ENCODE measurements at places on chromosomes 7 and 10.

GRCh38 chr7:104650991-104651640, 322.7 kb downstream of the LHFPL3 start:
- DNase-seq: no peak

DNA sequence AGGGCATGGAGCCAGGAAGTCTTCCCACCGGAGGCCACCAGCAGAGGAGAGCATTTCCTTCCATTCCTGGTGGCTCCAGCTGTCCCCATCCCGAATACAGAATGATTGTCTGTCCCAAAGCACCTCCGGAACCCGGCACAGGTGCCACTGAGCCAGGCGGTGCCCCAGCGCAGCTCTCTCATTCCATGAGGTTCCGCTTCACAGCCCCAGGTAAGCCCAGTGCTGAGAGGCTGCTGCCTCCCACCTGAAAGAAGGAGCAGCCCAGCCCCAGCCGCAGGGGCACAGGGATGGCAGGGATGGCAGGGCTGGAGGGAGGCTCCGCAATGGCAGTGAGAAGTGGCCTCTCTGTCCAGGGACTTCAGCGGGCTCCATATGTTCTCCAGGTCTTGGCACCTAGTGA, 162.1 kb upstream of the TCERG1L start:
- DNase-seq: no peak

GRCh38 chr10:46215426-46215825, 71.4 kb upstream of the ANTXRL start:
- DNase-seq: no peak

DNA sequence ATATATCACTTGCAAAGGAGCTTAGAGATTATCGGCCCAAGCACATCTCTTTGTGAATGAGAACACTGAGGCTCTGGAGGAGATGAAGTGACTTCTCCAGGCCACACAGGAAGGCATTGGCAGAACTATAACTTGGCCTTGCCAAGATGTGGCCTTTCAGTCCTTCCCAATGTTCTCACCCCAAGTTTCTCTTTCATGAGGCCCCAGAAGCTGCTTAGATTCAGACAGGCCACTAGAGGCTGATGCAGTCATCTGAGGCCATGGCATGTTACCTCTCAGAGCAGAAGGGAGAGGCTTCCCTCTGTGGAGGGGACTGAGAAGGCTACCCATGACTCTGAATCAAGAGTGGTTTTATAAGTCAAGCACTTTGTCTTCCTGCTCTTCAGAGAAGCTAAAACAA, 1003.7 kb downstream of the LRMDA start:
- DNase-seq: no peak

DNA sequence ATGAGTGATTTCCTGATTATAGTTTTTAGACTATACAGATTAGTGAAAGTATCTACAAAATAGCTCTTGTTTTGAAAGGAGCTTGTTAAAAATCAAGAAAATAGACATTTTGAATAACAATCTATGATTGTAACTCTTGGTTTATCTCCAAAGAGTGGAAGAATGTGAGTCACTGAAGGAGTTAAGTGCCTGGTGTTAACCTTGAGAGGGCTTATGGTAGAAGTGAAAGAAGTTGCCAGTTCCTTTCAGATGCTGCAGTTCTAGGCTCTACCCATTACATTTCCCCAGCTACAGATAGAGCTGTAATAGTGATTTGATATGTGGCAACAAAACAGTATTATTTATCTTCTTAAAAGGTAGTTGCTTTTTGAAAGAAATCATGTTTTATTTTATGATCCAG, 12.7 kb downstream of the NRBF2 start:
- DNase-seq: no peak

GRCh38 chr7:128666200-128666599, 5.9 kb upstream of the GARIN1A start:
- DNase-seq: no peak

DNA sequence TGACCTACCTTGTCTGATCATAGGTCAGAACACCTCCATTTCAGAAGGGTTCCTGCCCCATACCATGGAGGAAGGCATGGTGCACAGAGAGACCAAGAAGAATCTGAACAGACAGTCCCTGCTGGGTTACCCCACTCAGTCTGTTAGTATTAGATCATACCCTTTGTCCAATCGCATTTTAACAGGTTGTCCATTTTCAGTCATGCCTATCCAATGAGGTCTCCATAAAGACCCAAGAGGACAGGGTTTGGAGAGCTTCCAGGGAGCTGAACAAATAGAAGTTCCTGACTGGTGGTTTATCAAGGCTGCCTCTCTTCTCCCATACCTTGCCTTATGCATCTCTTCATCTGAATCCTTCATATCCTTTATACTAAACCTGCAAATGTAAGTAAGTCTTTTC, 21.2 kb upstream of the SLC16A12 start:
- DNase-seq: no peak

- no peak for DNase-seq
These were observed 22.3 kb downstream of the SCART1 start for GRCh38 chr10:133475821-133476640.

GRCh38 chr10:63423494-63423893, 42.3 kb downstream of the JMJD1C start:
- DNase-seq: no peak

DNA sequence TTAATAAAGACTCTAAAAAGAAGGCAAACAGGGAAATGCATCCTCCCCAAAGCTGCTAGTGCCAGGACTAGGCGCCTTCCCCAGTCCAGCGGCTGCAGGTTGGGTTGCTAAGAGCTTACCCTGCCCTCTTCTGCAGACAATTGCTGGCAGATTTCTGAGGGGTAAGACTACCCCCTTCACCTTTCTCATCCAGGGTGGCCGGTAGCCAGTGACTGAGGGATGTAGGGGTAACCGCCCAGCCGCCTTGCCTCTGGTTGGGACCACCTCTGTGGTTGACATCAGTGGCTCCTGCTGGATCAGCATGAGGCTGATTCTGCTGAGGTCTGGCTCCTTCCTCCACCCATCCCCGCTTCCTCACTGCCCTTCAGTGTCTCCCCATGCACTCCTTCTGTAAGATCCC, 71.2 kb downstream of the ADCYAP1R1 start:
- no peak for DNase-seq

DNA sequence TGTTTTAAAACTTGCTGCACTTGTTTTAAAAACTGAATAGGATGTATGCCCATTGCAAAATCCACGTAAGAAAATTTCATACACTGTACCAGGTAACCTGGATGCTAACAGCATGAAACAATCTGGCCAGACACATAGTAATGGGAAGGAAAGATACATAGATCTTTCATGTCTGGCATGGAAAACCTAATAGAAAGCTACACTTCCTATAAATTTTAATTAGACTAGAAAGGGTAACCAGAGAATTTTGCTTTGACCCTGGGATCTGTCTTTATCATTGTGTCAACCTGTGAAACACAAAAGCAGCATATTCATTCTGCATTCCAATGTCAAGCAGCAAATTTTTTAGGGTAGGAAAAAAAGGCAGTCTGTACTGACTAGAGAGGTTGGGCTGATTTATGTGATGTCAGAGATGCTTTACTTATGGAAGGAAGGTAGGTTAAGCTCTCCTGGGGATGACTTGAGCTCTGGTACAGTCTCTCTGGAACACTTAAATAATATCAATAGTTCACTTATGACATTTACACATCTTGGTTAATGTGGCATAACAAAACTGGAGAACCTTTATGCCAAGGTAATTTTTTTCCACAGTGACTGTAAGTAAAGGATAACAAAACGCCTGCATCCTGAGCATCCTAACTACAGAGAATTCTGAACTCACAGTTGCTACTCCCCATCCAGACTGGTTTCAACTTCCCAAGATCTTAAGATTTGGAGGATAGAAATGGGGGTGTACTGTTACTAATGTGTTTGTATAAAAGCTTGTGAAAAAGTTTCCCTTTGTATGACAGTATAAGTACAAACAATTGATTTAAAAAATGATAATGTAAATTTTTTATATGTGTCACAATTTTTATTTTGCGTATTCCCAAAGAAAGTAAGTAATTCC, 44.7 kb downstream of the DOCK4 start:
- DNase-seq: no peak

DNA sequence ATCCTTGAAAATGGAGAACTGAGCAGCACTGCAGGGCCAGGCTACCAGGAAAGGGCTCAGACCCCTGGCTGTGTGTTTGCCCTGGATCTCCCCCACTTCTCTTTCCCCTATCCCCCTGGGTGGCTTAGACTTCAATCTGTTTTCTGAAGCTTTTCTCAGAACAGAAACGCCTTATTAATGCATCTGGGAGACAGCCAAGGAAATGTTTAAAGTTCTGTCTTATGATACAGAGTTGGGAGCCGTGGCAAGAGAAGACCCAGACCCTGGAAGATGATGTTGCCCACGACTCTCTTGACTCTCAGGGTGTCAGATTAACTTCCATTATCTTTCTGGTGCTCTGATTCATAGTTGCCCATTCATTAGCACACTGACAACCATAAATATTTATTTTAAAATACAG, 107.1 kb downstream of the EBLN1 start:
- no peak for DNase-seq

GRCh38 chr7:87231258-87231657, 11.7 kb upstream of the TMEM243 start:
- no peak for DNase-seq

GRCh38 chr10:69073026-69073425, 14.9 kb upstream of the SRGN start:
- no peak for DNase-seq

GRCh38 chr10:32055478-32056135, 618 bp downstream of the KIF5B start:
- DNase-seq: peak; percentile 66

- DNase-seq: no peak
These were observed 93.1 kb downstream of the JCAD start for GRCh38 chr10:29966269-29966668.

GRCh38 chr10:129136951-129137350, 330.1 kb upstream of the MGMT start:
- DNase-seq: no peak

- no peak for DNase-seq
These were observed 24.1 kb upstream of the SLK start for GRCh38 chr10:103942866-103943265.

DNA sequence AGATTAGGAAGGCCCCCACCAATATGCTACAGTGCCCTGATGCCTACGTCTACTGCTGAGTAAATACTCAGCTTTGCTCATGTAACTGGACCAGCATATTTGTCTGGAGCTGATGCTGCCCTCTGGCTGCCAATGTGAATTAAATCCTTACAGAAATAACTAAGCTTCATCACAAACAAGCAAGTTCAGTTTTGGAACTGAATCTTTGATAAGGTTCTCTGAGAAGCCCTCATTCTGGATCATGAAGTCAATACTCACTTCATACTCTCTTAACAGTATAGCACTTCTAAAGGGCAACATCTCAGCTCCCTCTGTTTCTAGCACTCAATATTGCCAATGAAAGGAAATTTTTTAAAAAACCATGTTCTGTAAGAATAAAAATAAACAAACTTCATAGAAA, 246.7 kb downstream of the ETV1 start:
- DNase-seq: peak; percentile 15

GRCh38 chr7:12401538-12402364, 1.9 kb downstream of the VWDE start:
- no peak for DNase-seq

DNA sequence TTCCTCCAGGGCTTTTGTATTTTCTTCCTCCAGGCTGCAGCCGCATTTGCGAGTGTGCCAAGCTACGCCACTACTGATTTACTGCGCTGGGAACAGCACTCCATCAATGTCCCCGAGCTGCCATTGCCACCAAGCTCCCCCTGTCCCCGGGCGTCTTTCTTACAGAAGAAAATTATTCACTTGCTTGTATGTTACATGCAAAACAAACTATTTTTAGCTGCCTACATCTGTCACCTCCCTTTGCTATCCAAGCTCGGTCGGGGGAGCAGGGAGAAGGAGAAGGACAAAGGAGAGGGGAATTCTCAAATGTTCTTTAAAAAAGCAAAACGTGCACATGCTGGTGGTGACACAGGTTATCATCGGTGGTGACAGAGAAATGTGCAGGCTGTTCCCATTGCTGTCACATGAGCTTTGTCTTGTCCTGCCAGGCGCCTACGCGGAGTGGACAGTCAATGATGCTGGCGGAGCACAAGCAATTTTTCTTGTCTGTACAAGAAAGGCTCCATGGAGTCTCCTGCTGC, 93.1 kb downstream of the ADARB2 start:
- DNase-seq: no peak

- no peak for DNase-seq
These were observed 45.2 kb downstream of the WIPF3 start for GRCh38 chr7:29851487-29851886.

GRCh38 chr10:62582101-62582705, 208.0 kb downstream of the ZNF365 start:
- DNase-seq: no peak

- no peak for DNase-seq
These were observed 286.9 kb downstream of the PTEN start for GRCh38 chr10:88150339-88150738.

DNA sequence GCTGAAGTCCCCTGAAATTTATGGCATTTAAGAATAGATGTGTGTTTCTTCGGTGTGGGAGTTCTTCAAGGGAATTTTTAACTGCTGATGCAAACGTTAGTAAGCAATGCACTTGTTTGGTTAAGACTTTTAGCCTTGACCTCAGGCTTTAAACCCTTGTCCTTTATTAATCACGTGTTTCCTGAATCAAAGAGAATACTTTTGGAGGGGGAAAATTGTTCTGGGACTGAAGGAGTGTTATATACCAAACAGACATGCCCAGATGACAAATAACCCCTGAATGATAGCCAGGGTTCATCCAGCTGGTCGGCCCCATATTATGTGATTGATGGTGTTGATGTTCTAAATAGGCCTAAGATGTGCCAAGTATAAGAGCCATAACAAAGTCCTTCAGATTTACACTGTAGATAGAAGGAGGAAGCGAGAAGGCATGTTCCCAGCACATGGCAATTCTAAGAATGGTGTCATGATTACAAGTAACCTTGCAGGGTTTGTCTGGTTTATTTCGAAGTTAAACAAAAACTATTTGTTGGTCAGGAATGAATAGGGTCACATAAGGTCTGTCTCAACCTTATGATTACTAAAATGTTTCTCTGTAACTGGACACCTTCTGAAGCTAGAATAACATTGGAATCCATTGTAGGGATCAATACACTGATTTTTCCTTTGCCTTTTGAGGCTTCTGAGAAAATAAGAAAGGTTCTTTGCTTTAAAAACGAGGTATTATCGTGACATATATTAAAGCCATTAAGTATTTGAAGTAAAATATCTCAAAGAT, 124.2 kb upstream of the SEM1 start:
- no peak for DNase-seq

- DNase-seq: peak; percentile 72
These were observed 1.7 kb upstream of the MYO1G start for GRCh38 chr7:44980393-44981034.

DNA sequence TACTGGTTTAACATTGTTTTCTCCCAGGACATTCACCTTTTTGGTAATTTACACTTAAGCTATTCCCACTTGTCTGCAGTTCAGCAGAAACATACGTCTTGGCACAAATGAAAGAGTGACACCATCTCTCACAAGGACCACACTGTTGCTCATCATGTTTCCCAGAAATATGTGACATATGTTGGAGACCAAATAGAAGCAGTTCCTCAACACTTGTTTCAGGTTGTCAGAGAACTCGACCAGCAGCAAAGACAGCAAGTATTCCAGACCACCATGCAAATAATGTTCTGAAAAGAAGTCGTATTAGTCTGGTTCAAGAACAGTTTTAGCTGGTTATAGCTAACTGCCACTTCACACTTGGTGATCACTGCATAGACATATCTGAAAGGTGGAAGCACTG, 81.3 kb upstream of the KLF6 start:
- DNase-seq: peak; percentile 68

- DNase-seq: peak; percentile 79
These were observed at the start of gene ZPBP for GRCh38 chr7:50092579-50093491. Gene ZPBP, minus strand, starts transcription at chr7:50093246. Its CDS starts 52 bp downstream, at chr7:50093194.

- no peak for DNase-seq
These were observed 105.3 kb downstream of the PPP1R3A start for GRCh38 chr7:113813471-113813870.

- no peak for DNase-seq
These were observed 104.2 kb downstream of the EMX2 start for GRCh38 chr10:117646718-117647117.

Data from CD4-positive, alpha-beta T cell treated with Interleukin-2 at 100 ng/mL for 4 hours (primary cell).